Hair follicular keratinocyte (primary cell): ENCODE measurements at places on chromosomes 1 and 21. TPM values are rescaled to one million over a fixed set of nuclear protein-coding genes. Genes with fewer than 3 reads are reported as not detected.

The CLCA1 gene
- total RNA-seq, result 0.08 TPM in 1 of 2 replicates, not detected in the other

The TRIM45 gene
- total RNA-seq, result 1.6 and 2.7 TPM in 2 replicates

The OR2L2 gene
- total RNA-seq, result not detected in 2 replicates

The ACKR1 gene
- total RNA-seq, result not detected in 2 replicates

The CFHR3 gene
- not detected in 2 replicates for total RNA-seq

The ERVH48-1 gene
- 0.80 TPM in 1 of 2 replicates, not detected in the other for total RNA-seq

The TACSTD2 gene
- 45.0 and 54.6 TPM in 2 replicates for total RNA-seq

The DCDC2B gene
- total RNA-seq, result not detected in 2 replicates

The FCAMR gene
- total RNA-seq, result not detected in 2 replicates

The MYOG gene
- total RNA-seq, result not detected in 2 replicates

The CHIA gene
- total RNA-seq, result not detected in 2 replicates

The KIF21B gene
- 1.2 and 2.9 TPM in 2 replicates for total RNA-seq

The DPYD gene
- total RNA-seq, result 5.0 and 7.7 TPM in 2 replicates

The VANGL2 gene
- 3.1 and 7.6 TPM in 2 replicates for total RNA-seq

The GPR161 gene
- 16.1 and 23.4 TPM in 2 replicates for total RNA-seq

The PLA2G4A gene
- total RNA-seq, result 8.7 and 21.1 TPM in 2 replicates

The TRABD2B gene
- total RNA-seq, result 0.08 TPM in 1 of 2 replicates, not detected in the other

The OR6K3 gene
- not detected in 2 replicates for total RNA-seq

The SRM gene
- 55.1 and 86.0 TPM in 2 replicates for total RNA-seq

The PPIAL4G gene
- total RNA-seq, result not detected in 2 replicates

The CD53 gene
- total RNA-seq, result not detected in 2 replicates

The SPRR2A gene
- 0.39 and 0.87 TPM in 2 replicates for total RNA-seq

The CEP104 gene
- 18.3 and 26.9 TPM in 2 replicates for total RNA-seq

The RXFP4 gene
- 0.23 TPM in 1 of 2 replicates, not detected in the other for total RNA-seq

The PLA2G2C gene
- not detected in 2 replicates for total RNA-seq

The ASCL5 gene
- not detected in 2 replicates for total RNA-seq

The CACNA1E gene
- not detected in 2 replicates for total RNA-seq

The APCS gene
- total RNA-seq, result not detected in 2 replicates

The AVPR1B gene
- not detected in 2 replicates for total RNA-seq

The CLDN17 gene
- total RNA-seq, result not detected in 2 replicates

The LCE7A gene
- total RNA-seq, result not detected in 2 replicates

The SLC27A3 gene
- 7.3 and 8.2 TPM in 2 replicates for total RNA-seq

The TGFBR3 gene
- 0.87 TPM in 1 of 2 replicates, not detected in the other for total RNA-seq

The NAV1 gene
- total RNA-seq, result 33.0 and 40.2 TPM in 2 replicates

The PTPN22 gene
- total RNA-seq, result 0.23 and 0.39 TPM in 2 replicates

The COL18A1 gene
- total RNA-seq, result 96.4 and 136 TPM in 2 replicates

The SSU72 gene
- total RNA-seq, result 130 and 156 TPM in 2 replicates

The DNAJC28 gene
- total RNA-seq, result 0.23 and 1.0 TPM in 2 replicates

The NADK gene
- total RNA-seq, result 30.9 and 48.6 TPM in 2 replicates

The MYOC gene
- total RNA-seq, result not detected in 2 replicates

The KCNK2 gene
- 0.46 TPM in 1 of 2 replicates, not detected in the other for total RNA-seq

The ANGPTL3 gene
- total RNA-seq, result not detected in 2 replicates

The FAM163A gene
- not detected in 2 replicates for total RNA-seq

The DCST2 gene
- total RNA-seq, result not detected in 2 replicates

The SYPL2 gene
- total RNA-seq, result not detected in 2 replicates

The RUNX3 gene
- 0.15 TPM in 1 of 2 replicates, not detected in the other for total RNA-seq

The CACNA1S gene
- not detected in 2 replicates for total RNA-seq

The KDM5B gene
- 27.5 and 40.5 TPM in 2 replicates for total RNA-seq

The CYP4A11 gene
- total RNA-seq, result not detected in 2 replicates

The HRNR gene
- not detected in 2 replicates for total RNA-seq
